ENCODE measurements at places on chromosomes 1 and 21. TPM values are rescaled to one million over a fixed set of nuclear protein-coding genes. Genes with fewer than 3 reads are reported as not detected.

GRCh38 chr1:44025816-44026215 lies 5.4 kb downstream of the SLC6A9 start:
- no peak overlapping the region for H3K27ac ChIP-seq
- peaks cover 6% of the 10 kb centered on the region for H3K27me3 ChIP-seq
- no peak overlapping the region for H3K4me3 ChIP-seq

GRCh38 chr1:63621075-63621474 lies 27.9 kb downstream of the PGM1 start:
- H3K4me3 ChIP-seq: no peak overlapping the region
- DNase-seq: no peak

GRCh38 chr1:162823771-162824525 lies 33.4 kb downstream of the HSD17B7 start:
- H3K27ac ChIP-seq: no peak overlapping the region
- H3K4me3 ChIP-seq: no peak overlapping the region
- H3K4me1 ChIP-seq: no peaks in the 10 kb centered on the region
- no peaks in the 10 kb centered on the region for H3K36me3 ChIP-seq
- peaks cover 12% of the 10 kb centered on the region for H3K27me3 ChIP-seq

The NR5A2 gene
- 0.94 TPM for polyA plus RNA-seq

The VHLL gene
- 0.09 TPM for polyA plus RNA-seq
